Pericardium fibroblast (primary cell): ENCODE measurements at places on chromosomes 7 and 10. TPM values are rescaled to one million over a fixed set of nuclear protein-coding genes. Genes with fewer than 3 reads are reported as not detected.

Gene OR13A1
- not detected in 2 replicates for total RNA-seq

Gene GNG11
- total RNA-seq, result 68.2 and 98.4 TPM in 2 replicates

Gene ADCYAP1R1
- total RNA-seq, result not detected in 2 replicates

Gene GPR37
- 0.23 TPM in 1 of 2 replicates, not detected in the other for total RNA-seq

Gene OR2A2
- not detected in 2 replicates for total RNA-seq

Gene PRR15
- 35.2 and 112 TPM in 2 replicates for total RNA-seq

Gene SVOPL
- not detected in 2 replicates for total RNA-seq

Gene TYW1
- 9.7 and 11.7 TPM in 2 replicates for total RNA-seq

Gene SH2D4B
- total RNA-seq, result not detected in 2 replicates

Gene GIMAP4
- total RNA-seq, result not detected in 2 replicates

Gene OR6B1
- total RNA-seq, result not detected in 2 replicates

Gene FXYD4
- not detected in 2 replicates for total RNA-seq

Gene JAKMIP3
- total RNA-seq, result 0.09 and 0.12 TPM in 2 replicates

Gene TAS2R3
- 0.17 TPM in 1 of 2 replicates, not detected in the other for total RNA-seq

Gene PRSS37
- total RNA-seq, result not detected in 2 replicates

Gene CCDC201
- total RNA-seq, result not detected in 2 replicates

Gene SLC25A28
- 5.5 and 7.1 TPM in 2 replicates for total RNA-seq

Gene STAG3
- total RNA-seq, result 0.17 and 0.23 TPM in 2 replicates

Gene SPDYE5
- total RNA-seq, result not detected in 2 replicates

Gene IL2RA
- not detected in 2 replicates for total RNA-seq

Gene CLRN3
- not detected in 2 replicates for total RNA-seq

Gene FHIP2A
- total RNA-seq, result 16.5 and 25.3 TPM in 2 replicates

Gene TMEM225B
- 0.23 and 4.2 TPM in 2 replicates for total RNA-seq

Gene SPDYE6
- not detected in 2 replicates for total RNA-seq

Gene PLXDC2
- 10.6 and 14.6 TPM in 2 replicates for total RNA-seq

Gene OR9A2
- not detected in 2 replicates for total RNA-seq

Gene TUBAL3
- not detected in 2 replicates for total RNA-seq

Gene PDGFA
- 23.7 and 24.3 TPM in 2 replicates for total RNA-seq

Gene WNT8B
- not detected in 2 replicates for total RNA-seq

Gene FEZF1
- total RNA-seq, result not detected in 2 replicates

Gene TCF7L2
- 14.4 and 18.0 TPM in 2 replicates for total RNA-seq

Gene LOXL4
- 6.8 and 12.5 TPM in 2 replicates for total RNA-seq

Gene NPSR1
- not detected in 2 replicates for total RNA-seq

Gene OR2F1
- 0.12 TPM in 1 of 2 replicates, not detected in the other for total RNA-seq

Gene TEX47
- not detected in 2 replicates for total RNA-seq

Gene ANKRD22
- total RNA-seq, result not detected in 2 replicates

Gene MACC1
- under 0.01 and 0.09 TPM in 2 replicates for total RNA-seq

Gene NEURL1
- under 0.01 and 2.4 TPM in 2 replicates for total RNA-seq

Gene FBXL13
- 0.93 and 3.0 TPM in 2 replicates for total RNA-seq

Gene GTPBP4
- 18.0 and 19.6 TPM in 2 replicates for total RNA-seq

Gene PNLIPRP1
- not detected in 2 replicates for total RNA-seq

Gene PLCE1
- total RNA-seq, result 3.6 and 6.0 TPM in 2 replicates

Gene LRMDA
- total RNA-seq, result 0.12 and 0.17 TPM in 2 replicates

Gene CYP2E1
- under 0.01 TPM in 1 of 2 replicates, not detected in the other for total RNA-seq

Gene AKR1C4
- total RNA-seq, result not detected in 2 replicates

Gene NPTX2
- total RNA-seq, result 0.51 and 10.4 TPM in 2 replicates

Gene ICA1
- 0.23 TPM in 1 of 2 replicates, not detected in the other for total RNA-seq

Gene ZC3HAV1L
- 14.8 and 21.4 TPM in 2 replicates for total RNA-seq

Gene SFMBT2
- total RNA-seq, result 1.3 and 1.5 TPM in 2 replicates

Gene ASZ1
- total RNA-seq, result not detected in 2 replicates

Gene C7orf57
- total RNA-seq, result not detected in 2 replicates

Gene PRKCQ
- total RNA-seq, result 0.09 and 0.12 TPM in 2 replicates
